Stomach (tissue), 19 donors: ENCODE measurements at places on chromosomes 4 and X. TPM values are rescaled to one million over a fixed set of nuclear protein-coding genes. Genes with fewer than 3 reads are reported as not detected.

Gene RAP2C
- total RNA-seq = 53.1 TPM

- peaks cover 80% of the 10 kb centered on the region for H3K27me3 ChIP-seq
- H3K4me1 ChIP-seq = peaks cover 48% of the 10 kb centered on the region
- H3K27ac ChIP-seq = no peak overlapping the region
- no peak overlapping the region for H3K4me3 ChIP-seq
- no peaks in the 10 kb centered on the region for H3K36me3 ChIP-seq
These were observed 56.2 kb upstream of the TMEM33 start for GRCh38 chr4:41878991-41879491.

DNA sequence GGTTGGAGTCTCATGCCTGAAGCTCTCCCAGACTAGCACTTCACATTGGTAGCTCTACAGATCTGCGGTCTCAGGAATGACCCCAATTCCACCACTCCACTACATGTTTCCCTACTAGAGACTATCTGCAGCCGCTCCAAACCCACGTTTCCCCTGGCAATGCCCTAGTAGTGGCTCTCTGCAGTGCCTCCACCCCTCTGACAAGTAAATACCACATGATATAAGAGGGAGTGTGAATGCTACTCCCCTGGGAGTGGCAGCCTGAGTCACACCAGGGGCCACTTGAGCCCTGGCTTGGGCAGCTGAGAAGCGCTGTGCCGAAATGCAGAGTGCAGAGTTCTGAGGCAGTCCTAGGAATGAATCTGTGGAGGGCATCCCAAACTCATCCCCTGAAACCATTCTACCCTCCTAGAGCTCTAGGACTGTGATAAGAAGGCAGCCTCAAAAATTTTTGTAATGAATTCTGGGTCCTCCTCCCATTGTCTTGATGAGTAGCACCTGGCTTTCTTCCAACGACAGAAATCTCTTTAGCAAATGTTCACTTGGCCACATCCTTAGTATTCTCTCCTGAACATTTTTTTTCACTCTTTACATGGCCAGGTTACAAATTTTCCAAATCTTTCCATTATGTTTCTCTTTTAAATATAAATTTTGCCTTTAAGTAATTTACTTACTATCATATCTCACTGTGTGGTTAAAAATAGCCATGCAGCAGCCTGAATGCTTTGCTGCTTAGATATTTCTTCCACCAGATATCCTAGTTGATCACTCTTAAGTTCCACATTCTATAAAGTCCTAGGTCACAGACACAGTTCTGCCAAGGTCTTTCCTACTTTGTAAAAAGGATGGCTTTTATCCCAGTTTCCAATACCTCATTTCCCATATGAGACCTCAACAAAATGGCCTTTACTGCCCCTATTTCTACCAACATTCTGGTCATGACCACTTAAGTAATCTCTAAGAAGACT lies 160.2 kb upstream of the CPEB2 start:
- H3K27me3 ChIP-seq = no peaks in the 10 kb centered on the region
- H3K4me1 ChIP-seq = no peaks in the 10 kb centered on the region
- H3K27ac ChIP-seq = no peak overlapping the region
- no peaks in the 10 kb centered on the region for H3K36me3 ChIP-seq

DNA sequence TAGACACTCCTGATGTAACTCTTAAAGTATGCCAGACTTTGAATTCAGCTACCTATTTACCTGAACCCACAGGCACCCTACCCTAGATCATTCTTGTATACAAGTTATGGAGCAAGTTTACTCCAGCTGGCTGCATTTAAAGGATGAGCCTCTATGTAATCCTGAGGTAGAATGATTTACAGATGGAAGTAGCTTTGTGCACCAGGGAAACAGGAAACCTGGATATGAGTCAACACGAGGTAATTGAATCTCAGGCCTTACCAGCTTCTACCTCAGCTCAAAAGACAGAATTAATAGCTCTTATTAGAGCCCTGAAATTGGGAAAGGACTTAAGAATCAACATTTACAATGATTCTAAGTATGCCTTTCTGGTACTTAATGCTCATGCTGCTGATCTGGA lies 119.8 kb downstream of the AGTR2 start:
- H3K27ac ChIP-seq = no peak overlapping the region
- no peaks in the 10 kb centered on the region for H3K27me3 ChIP-seq
- H3K36me3 ChIP-seq = no peaks in the 10 kb centered on the region
- H3K4me3 ChIP-seq = no peak overlapping the region

Gene PLP2
- total RNA-seq = 155 TPM

GRCh38 chr4:76571274-76571673 lies 136.2 kb downstream of the SHROOM3 start:
- no peak for DNase-seq
- no peak overlapping the region for H3K4me3 ChIP-seq
- H3K36me3 ChIP-seq = no peaks in the 10 kb centered on the region

GRCh38 chr4:139692309-139693012 lies 26.8 kb downstream of the MGST2 start:
- no peaks in the 10 kb centered on the region for H3K27me3 ChIP-seq
- peaks cover 10% of the 10 kb centered on the region for H3K4me1 ChIP-seq
- peak; percentile 12 for DNase-seq

DNA sequence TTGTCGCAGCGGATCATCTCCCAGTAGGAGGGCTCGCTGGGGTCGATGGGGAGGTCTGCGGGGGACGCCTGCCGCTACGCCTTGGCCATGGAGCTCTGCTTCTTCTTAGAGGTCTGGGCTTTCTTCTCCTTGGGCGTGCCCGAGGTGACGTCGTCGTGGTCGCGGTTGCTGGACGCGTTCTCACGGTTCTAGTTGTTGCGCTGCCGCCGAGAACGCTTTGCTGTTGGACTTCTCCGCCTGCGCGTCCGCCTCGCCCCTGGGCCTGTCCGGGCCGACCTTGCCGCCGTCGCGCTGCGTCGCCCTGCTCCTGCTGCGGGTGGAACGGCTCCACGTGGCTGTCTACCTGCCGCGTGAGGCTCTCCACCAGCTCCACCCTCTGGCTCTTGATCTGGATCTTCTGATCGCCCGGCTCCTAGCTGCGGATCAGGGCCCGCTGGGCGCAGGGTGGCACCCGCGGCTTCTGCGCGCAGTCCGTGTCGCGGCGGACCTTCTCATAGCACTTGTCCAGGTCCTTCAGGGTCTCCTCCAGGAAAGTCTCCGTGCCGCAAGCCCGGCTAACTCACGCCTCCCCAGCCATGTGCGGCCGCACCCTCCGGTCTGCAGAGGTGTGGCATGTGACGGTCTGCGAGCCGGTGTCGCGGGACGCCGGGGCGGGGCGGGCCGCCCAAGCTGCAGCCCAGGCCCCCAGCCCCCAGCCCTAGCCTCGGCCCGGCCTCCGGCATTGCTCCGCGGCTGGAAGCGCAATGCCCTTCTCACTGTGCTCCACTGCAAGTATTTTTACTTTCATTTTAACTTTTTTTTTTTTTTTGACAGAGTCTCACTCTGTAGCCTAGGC lies 40.5 kb upstream of the OGT start:
- peak; percentile 67 for DNase-seq
- no peaks in the 10 kb centered on the region for H3K27me3 ChIP-seq
- peak overlapping the region; percentile 50 for H3K4me3 ChIP-seq
- H3K36me3 ChIP-seq = no peaks in the 10 kb centered on the region
- H3K4me1 ChIP-seq = no peaks in the 10 kb centered on the region

Gene TMEM31
- total RNA-seq = not detected

Gene ADH1B
- total RNA-seq = 101 TPM

GRCh38 chr4:76029300-76029699 lies 6.0 kb upstream of the CXCL10 start:
- H3K27ac ChIP-seq = no peak overlapping the region
- H3K4me1 ChIP-seq = peaks cover 6% of the 10 kb centered on the region
- DNase-seq = no peak

Gene PNMA6A
- total RNA-seq = not detected

DNA sequence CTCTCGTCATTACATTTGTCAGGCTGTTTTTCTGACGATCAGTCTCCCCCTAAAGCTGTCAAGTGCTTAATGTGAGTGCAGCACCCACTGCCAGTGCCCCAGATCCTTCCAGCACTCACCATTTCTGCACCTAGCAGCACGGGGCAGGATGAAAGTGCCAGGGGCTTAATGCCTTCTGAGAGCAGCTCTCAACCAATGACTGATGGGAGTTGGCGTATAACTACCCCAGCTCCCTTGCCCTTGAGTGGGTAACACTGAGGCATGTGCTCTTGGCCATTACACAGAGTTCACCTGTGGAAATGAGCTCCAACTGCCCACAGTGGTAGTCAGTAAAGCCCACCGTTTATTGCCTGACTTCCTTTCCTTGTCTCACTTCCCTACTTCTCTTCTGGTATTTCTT lies 226.2 kb upstream of the BCOR start:
- DNase-seq = no peak
- H3K27me3 ChIP-seq = no peaks in the 10 kb centered on the region
- no peak overlapping the region for H3K4me3 ChIP-seq
- no peak overlapping the region for H3K27ac ChIP-seq

Gene GLRA3
- not detected for total RNA-seq

- H3K36me3 ChIP-seq = peaks cover 10% of the 10 kb centered on the region
- no peak for DNase-seq
- peak overlapping the region; percentile 97 for H3K27ac ChIP-seq
- no peaks in the 10 kb centered on the region for H3K27me3 ChIP-seq
These were observed 685 bp upstream of the TNIP2 start for GRCh38 chr4:2756691-2757350.

DNA sequence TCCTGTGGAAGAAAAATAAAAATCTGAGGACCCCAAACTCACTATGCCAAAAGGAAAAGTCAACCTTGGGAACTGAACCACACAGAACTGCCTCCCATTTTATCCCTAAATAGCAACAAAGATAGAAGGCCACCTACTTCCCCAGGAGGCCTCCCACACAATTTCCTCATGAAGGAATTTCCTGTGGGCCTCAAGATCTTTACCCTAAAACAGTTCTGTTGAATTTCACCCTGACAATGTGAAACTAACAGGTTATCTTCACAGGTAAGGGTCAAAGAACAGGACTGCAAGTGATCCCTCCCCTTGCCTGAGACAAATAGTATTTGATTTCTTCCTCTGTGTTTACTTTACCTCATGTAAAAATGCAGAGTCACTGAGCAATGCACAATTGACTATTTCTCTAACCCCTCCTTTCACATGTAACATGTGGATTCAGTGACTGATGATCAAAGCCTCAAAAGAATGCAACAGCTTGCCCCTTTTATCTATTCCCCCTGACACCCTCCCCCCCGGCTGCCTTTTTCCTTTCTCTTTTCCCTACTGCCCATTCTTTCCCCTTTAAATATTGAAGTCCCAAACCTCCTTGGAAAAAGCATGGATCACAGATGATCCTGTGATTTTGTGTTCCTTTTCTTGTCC lies 33.3 kb downstream of the MEPE start:
- H3K27ac ChIP-seq = no peak overlapping the region
- no peaks in the 10 kb centered on the region for H3K27me3 ChIP-seq
- peak; percentile 5 for DNase-seq
- H3K4me1 ChIP-seq = peaks cover 5% of the 10 kb centered on the region

GRCh38 chrX:40174001-40174853 lies 76.5 kb upstream of the BCOR start:
- peaks cover 60% of the 10 kb centered on the region for H3K27me3 ChIP-seq
- no peaks in the 10 kb centered on the region for H3K36me3 ChIP-seq
- peak overlapping the region; percentile 57 for H3K4me3 ChIP-seq
- peak; percentile 80 for DNase-seq
- peak overlapping the region; percentile 97 for H3K27ac ChIP-seq

Gene CCDC120
- 25.4 TPM for total RNA-seq

Gene CRLF2
- not detected for total RNA-seq

GRCh38 chrX:71623714-71624113 lies 5.4 kb upstream of the CXCR3 start:
- H3K27ac ChIP-seq = peak overlapping the region; percentile 75
- no peaks in the 10 kb centered on the region for H3K36me3 ChIP-seq
- H3K27me3 ChIP-seq = no peaks in the 10 kb centered on the region
- DNase-seq = no peak

GRCh38 chrX:4240541-4241194 lies 527.2 kb upstream of the PRKX start:
- H3K4me3 ChIP-seq = no peak overlapping the region
- no peaks in the 10 kb centered on the region for H3K27me3 ChIP-seq
- no peak for DNase-seq
- no peaks in the 10 kb centered on the region for H3K4me1 ChIP-seq

Gene GAGE12F
- total RNA-seq = not detected

Gene SUPT20HL1
- total RNA-seq = not detected
